CD4-positive, alpha-beta T cell treated with Interleukin-4 for 1 hour (primary cell): ENCODE measurements at places on chromosomes 2 and 18.

DNA sequence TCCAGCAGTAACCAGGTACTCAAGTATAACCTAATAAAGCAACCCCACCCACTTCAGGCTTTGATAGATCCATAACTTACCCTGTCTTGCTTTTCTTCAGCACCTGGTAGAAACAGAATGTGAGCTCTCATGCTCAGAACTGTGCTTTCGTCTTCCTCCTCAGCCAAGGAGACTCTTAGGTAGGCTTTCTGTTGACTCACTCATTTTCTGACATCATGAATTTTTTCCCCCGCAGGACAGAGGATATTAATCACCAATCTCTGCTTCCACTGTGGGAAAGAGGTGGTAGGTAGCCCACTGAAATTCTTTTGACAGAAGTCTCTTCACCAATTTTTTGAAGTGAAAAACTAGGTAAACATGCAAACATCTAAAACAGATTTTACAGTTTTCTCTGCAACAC lies 241.2 kb upstream of the KCNJ3 start:
- DNase-seq: no peak

- DNase-seq: no peak
Observed at GRCh38 chr2:148586522-148587128, 57.9 kb upstream of the EPC2 start.

DNA sequence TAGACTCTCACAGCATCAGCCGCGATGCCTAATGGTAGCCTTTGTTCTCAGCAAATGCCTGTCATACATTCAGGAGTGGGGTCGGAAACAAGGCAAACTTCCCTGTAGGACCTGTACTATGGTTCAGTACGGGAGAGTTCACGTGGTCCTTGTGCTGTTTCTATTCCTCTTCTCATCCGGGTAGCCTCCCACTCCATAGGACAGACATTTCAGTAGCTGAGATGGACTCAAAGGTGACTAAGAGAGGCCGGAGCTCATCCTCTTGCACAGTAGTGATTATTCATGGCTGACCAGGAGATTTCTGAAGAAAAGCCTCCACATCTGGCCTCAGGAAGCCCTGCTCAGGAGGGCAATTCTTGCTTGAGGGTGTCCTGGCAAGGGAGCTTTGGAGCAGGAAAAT lies 117.8 kb upstream of the SPRED2 start:
- no peak for DNase-seq

GRCh38 chr2:227473806-227474205 lies 1.9 kb downstream of the AGFG1 start:
- no peak for DNase-seq
